NCI-H226 (cell line): ENCODE measurements at places on chromosomes 11 and 22.
A peak's percentile ranks its signal among the peaks of the same experiment; 100 is the strongest.

- DNase-seq: no peak
Observed at GRCh38 chr22:44878483-44879300, 126.3 kb downstream of the ARHGAP8 start.

GRCh38 chr11:132493801-132494200 lies 1038.5 kb downstream of the OPCML start:
- no peak for DNase-seq

GRCh38 chr11:15266999-15267398 lies 152.3 kb downstream of the INSC start:
- no peak for DNase-seq

DNA sequence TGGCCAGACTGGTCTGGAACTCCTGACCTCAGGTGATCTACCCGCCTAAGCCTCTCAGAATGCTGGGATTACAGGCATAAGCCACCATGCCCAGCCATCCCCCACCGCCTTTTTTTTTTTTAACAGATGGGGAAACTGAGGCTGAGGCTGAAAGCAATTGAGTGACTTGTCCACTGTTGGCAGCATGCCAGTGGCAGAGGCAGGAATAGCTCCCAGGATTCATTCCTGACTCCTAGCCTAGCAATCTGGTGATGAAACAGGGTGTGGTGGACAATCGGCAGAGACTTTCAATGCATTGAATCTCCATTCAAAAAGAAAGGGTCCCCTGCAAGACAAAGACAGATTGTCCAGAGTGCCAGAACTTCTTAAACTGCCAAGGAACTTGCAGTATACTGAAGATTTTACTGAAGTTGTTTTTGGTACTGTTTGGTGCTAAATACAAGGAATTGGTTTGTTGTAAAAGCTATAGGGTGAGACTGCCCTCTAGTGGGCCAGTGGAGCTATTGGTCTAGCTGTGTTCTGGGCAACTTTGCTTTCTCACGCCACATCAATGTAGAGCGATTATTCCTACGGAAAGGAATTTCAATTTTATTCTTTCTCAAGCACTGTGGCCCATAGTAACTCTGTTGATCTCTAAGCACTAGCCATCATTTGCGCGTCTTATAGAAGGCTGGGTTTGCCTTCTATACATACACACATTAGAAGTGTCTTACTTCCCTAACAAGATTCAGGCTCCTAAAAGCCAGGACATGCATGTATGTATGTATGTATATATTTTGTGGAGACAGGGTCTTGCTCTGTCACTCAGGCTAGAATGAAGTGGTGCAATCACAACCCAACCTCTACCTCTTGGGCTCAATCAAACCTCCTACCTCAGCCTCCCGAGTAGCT lies 21.0 kb downstream of the C22orf31 start:
- peak; percentile 26 for DNase-seq

DNA sequence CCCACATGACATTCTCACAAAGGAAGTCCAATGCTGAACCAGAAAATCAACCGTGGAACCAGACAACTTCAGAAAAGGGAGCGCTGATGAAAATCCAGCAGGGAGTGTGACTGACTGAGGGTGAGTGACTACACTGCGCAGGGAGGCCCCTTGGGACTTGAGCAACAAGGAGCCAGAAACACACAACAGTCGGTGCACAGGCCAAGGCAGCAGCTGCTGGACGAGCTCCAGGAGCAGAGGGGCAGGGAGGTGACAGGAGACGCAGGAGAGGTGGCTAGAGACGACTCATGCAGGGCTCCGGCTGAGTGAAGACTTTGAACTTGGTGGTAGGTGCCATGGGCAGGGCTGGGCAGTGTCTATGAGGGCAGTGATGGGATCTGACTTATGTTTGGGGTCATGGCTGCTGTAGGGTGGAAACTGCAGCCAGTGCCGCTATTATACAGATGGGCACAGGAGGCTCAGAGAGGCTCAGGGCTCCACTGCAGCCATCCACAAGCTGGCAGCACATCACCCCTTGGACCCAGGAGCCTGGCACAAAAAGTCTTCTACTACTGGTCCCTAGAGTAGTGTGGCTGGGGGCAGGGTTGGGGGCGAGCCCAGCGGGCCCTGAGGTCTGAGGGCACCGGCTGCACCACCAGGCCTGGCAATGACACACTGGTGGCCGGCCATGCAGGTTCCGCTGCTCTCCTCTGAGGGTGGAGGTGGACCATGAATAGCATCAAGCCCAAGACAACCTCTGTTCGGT lies 10.3 kb upstream of the FADD start:
- no peak for DNase-seq

- DNase-seq: no peak
Observed at GRCh38 chr11:62925308-62925707, 4.1 kb upstream of the CHRM1 start.

GRCh38 chr11:30543066-30543465 lies 43.1 kb downstream of the MPPED2 start:
- no peak for DNase-seq

DNA sequence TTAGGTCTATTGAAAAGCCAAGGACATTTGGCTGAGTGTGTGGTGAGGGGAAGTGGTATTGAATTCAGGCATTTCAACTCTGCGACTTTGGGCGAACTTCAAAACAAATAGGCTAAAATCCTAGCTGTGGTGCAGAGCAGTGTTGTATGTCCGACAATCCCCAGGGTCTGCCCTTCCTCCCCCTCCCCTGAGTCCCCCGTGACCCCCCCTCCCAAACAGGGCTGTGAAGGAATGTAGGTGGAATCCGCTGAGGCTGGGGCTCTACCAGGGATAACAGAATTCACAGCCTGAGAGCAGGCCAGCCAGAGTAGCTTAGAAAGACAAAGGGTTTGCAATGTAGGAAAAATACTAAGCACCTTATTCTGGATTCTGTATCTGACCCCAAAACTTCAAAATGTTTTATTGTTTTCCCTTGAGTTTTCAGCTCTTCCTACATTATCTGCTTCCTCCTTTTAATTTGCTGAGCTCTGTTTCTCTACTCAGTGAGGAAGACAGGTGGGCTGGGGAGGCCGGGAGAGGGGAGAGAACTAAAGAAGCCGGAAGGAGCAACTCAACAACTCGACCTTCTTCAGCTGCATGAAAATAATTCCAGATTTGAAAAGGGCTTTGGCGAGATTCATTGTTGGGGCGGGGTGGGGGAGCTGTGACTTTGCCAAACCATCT lies 315.2 kb downstream of the BLID start:
- DNase-seq: no peak

DNA sequence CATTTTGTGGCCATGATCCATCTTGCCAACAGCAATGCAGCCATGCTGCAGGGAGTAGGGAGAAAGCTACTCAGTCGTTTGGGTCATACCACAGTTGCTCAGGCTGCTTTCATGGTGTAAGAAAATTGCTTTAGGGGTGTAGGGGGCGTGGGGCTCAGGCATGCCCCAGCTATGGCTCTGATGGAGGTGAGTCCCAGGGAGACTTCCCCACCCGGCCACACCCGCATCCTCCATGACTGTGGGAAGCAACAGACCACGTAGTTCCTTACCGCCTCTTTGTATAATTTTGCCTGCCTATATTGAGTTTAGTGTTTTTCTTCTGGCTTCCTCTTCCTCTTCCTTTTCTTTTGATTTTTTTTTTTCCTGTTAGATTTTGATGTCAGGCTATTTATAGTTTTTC lies 58.8 kb downstream of the SPECC1L start:
- DNase-seq: no peak

DNA sequence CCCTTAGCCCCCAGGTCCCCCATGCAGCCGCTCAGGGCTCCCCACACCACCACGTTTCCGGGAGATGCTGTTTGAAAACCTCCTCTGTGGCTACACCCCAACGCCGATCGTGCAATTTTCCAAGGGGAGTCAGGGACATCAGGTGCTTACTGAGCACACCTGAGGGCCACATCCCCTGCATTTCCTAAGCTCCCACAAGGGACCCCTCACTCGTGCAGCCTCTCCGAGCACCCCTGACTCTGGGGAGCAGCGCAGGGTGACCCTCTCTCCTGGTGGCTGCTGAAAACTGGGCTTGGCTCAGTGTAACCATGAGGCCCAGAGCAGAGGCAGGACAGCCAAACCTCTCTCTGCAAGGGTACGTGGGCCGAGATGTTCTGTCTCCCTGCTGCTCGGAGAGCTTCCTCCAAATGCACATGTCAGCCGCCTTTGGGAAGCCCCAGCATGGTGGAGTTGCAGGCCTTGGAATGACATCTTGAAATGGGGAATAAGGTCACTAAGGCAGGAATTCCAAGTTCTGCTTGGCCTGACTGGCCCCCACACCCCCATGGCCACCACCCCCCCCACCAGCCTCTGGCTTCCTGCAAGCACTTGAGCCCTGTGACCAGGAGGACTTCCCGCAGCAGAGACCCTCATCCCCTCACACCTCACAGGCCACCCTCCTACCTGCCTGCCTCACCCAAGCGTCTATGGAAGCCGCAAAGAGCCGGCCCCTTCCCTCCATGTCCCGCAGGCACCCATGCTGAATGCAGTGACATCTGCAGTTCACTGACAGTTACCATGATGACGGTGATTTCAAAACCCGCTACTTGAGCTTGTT lies 257.4 kb downstream of the BRD1 start:
- no peak for DNase-seq

DNA sequence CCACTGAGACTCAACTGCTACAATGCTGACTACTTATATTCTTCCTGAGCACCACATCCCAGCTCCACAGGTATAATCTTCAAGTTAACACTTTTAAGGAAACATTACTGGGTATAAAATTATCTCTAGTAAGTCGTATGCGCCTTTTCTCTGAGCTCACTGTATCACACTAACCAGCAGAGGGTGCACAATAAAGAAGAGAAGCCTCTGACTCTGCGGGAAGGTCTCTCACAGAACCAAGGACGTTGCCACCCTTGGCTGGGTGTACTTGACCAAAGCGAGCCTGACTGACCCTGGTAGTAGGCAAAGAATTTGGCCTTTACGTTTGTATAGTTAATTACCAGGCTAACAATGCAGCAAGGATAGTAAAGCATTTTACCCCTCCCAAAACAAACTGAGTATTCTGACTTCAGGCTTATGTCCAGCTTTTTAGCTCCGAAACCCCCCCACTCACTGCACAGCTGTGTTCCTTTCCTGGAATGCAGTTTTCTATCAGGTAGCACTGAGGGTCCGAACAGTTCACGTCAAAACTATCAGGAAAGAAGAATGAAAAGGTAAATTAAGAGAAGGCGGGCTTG lies at the start of gene BTBD18:
TSS of gene BTBD18 (minus strand) at position 144 of the 578 bp plus-strand sequence. CDS start 631 bp downstream, outside the sequence.
- DNase-seq: peak; percentile 15

GRCh38 chr22:42076764-42077485 lies 2.6 kb upstream of the SMDT1 start:
- no peak for DNase-seq

- DNase-seq: no peak
Observed at GRCh38 chr11:30876663-30877396, 290.7 kb upstream of the MPPED2 start.

DNA sequence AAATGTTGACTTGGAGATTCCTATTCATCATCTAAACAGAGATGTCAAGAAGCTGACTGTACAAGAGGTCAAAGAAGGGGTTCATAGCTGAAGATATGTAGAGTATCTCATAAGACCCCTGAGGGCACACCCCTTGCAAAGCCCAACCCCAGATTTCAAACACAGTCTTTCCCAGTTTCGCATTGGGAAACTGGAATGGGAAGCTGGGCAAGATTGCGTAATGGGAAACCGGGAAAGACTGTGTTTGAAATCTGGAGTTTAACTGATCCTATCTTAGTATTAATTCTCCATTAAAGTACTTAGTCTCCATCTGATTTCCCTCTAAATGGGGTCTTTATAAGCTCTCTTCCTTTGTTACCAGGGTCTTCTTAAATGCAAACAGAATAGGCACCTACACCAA lies 99.5 kb downstream of the FAM76B start:
- peak; percentile 6 for DNase-seq

DNA sequence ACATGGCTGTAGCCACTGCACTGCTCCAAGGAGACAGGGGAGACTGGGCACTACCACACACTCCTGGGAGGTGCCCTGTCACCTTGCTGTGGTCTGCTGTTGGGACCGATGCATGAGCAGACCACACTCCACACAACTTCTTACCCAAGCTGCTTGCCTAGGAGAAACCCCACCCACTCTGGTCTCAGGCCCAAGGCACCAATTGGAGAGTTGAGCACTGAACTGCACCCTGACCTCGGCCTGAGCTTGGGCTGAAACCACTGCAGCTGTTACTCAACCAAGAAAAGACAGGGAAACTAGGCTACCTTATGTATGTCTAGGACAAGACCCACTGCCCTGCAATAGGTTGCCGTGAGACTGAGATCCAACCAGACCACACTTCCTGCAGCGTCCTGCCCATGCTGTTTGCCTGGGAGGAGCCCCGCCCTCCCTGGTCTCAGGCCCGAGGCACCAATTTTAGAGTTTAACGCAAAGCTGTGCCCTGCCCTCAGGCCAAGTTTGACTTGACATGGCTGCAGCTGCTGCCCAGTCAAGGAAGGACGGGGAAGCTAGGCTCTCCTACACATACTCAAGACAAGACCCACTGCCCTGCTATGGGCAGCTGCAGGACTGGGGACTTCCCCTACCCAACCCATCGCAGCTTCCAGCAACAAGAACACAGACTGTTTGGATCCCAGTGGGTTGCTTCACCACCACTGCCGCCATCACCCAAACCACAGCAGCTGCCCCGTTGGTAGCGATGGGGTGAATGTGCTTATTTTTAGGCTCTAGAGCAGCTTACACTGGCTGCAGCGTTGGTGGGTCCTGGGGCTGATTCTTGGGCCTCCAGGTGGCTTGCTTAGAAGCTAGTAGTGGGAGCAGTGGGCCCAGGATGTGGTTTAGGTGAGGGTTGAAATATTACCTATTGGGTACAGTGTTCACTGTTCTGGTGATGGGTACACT lies 66.8 kb downstream of the BRD1 start:
- no peak for DNase-seq

DNA sequence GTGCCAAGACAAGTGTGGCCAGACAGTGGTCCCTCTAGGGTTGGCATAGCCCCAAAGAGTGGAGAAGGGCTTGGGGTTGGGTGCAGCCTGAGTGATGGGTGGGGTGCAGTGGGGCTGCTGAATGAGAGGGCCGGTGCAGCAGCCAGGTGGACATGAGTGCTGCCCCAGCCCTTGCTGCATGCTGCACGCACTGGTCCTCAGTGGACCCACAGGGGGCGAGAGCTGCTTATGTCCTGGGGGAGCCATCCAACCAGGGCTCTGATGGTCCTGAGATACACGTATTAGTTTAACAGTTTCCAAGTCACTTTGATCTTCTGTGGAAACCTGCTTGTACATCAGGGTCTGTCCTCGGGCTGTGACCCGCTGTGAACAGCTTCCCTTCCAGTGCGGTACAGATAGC lies 23.9 kb upstream of the ACR start:
- DNase-seq: no peak

- no peak for DNase-seq
Observed at GRCh38 chr11:57515332-57516060, at the start of gene SLC43A1. SLC43A1 (minus strand) TSS chr11:57515702; CDS start chr11:57514111, 1,591 bp downstream.

- DNase-seq: peak; percentile 86
Observed at GRCh38 chr11:31645747-31646146, 136.2 kb downstream of the ELP4 start.

GRCh38 chr11:125070699-125071254 lies 7.7 kb downstream of the SLC37A2 start:
- DNase-seq: peak; percentile 88
